Vagina (tissue), 2 donors: ENCODE measurements at places on chromosomes 11 and 22. TPM values are rescaled to one million over a fixed set of nuclear protein-coding genes. Genes with fewer than 3 reads are reported as not detected.
A peak's percentile ranks its signal among the peaks of the same experiment; 100 is the strongest.

The NXPE2 gene
- not detected for total RNA-seq

DNA sequence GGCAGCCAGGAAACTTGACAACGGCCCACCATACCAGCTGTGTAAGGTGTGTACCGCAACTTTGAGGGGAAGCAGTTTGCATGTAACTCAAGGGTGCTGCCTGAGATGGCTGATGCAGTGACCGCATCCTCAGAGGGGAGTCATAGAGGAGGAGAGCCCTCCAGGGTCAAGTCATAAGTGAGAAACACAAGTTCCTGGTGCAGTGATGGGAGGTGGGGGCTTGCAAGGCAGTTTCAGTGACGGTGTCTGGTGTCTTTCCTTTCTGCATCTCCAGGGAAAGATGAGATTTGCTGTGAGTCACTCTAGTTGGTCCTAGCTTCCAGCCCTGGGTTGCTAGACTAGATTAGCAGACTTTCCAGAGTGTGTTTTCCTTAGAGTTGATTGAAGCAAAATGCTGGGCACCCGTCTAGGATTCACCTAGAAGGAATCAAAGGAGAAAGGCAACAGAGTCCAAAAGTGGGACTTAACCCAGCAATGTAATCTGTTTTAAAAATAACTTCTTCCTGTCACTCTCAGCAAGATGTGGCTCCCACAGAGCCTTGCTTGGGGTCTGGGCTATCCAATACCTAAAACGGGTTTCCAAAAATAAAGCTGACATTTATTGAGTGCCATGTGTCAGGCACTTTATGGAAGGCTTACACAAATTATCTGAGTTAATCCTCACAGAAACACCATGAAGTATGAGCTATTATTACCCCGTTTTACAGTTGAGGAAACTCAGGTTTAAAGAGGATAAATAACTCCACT is 265.4 kb upstream of the PLET1 start:
- DNase-seq: no peak

The OAF gene
- total RNA-seq: 56.7 TPM

The FAR1 gene
- 77.6 TPM for total RNA-seq

DNA sequence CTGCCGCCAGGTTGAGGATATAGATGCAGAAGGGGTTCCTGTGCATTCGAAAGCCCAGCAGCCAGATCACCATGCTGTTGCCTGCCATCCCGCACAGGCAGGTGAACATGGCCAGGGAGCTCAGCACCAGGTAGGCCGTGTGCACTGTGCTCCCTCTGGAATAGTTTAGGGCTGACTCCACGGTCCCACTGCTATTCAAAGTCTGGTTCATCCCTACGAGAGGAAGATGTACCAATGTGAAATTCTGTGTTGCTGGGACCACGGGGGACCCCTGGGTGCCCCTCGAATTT is at the start of gene MRGPRD:
MRGPRD (minus strand) TSS at position 211 of the 290 bp plus-strand sequence; CDS start at position 211, 0 bp downstream.
- no peak for DNase-seq

The PIH1D2 gene
- 1.5 TPM for total RNA-seq

DNA sequence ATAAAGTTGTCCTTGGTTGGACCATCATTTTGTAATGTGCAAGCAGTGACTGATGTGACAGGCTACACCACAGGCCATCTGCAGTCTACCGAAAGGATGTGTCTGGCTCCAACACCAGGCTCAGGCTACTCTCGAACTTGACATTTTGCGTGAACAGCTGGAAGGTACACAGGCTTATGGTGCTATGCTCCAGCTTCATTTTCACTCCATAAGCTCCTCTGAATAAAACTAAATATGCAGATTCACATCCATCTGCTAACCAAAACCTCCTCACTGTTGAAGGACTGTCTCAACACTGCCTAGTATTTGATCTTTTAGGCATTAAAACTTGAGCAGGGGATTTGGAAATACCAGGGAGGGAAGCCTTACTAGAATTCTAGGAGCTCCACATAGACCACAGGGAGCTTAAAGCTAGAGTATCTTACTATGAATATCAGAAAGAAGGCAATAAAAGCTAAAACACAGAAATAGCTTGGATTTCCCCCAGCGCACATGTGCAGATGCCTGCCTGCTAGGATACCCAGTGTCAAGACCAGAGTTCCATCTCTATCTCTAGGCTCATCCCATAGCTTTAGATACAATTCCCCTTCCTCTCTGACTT is 383.9 kb upstream of the FAT3 start:
- no peak for DNase-seq

DNA sequence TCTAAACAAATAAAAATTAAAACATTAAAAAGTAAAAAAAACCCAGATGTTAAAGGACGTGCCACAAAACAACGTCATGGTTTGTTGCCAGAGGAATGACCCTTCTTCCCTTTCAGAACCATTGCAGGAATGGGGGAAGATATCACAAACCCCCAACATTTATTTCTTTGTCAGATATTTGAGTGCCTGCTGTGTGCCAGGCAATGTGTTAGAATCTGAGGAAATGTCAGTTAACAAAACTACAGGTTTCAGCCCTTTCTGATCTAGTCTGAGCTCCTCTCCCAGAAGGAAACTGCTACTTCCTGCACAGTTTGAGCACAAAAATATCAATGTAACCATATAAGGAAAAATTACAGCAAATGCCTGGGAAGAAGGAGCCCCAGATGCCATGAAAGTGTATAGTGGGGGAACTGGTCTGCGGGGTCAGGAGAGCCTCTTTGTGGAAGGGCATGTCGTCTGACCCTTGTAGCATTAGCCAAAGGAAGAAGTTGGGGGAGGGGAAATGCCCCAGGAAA is 7.1 kb upstream of the NHERF4 start:
- no peak for DNase-seq

The MYEOV gene
- 13.3 TPM for total RNA-seq

- DNase-seq: no peak
These were observed 1.4 kb upstream of the PIWIL3 start for GRCh38 chr22:24775769-24776492.

DNA sequence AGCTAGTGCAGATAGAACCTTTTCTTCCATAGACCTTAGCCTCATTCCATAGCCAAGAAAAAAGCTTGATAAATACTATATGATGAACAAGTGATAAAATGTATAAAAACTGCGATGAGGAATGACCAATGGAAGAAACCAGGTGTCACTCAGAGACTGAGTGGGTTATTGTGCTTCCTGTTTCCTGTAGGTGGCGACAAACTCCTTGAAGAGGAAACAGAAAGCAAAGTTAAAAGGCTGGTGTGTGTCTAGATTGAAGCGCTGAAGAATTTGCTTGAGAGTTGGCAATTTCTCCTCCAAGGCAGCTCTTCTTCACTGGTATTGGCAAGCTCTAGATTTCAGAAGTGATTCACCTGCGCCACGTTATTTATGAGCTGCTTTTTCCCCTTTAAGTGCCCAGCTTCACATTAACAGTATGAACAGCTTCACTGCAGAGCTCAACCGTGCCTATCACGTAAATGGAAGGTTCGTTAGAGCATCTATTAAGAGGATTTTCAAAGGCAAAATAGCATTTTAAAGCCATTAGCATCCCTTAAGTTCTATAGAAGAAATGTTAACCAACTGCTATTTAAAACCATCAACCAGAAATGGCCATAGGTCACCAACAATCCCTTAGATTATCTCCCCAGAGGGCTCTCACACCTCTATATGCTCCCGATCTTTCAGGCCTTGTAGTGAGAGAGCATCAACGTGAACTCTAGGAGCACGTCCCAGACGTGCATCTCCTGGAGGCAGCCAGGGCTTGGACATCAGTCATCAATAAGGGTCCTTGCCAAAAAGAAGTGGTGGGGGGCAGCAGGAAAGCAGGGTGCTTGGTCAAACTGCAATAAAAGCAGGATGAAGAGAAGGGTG is 179.4 kb downstream of the CADM1 start:
- no peak for DNase-seq

The APOBEC3G gene
- 8.3 TPM for total RNA-seq

DNA sequence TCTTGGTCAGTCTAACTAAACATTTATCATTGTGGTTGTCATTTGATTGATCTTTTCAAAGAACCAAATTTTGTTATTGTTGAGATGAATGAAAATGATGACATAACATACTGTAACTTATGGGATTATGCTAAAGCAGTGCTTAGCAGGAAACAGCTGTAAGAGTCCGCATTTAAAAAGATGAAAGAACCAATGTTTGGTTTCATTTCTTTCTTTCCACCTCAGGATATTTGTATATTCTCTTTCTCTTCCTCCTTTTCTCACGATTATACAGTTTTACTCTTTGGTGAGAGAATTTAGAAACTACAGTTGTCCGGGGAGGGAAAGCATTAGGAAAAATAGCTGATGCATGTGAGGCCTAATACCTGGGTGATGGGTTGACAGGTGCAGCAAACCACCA is 23.1 kb downstream of the PIH1D2 start:
- DNase-seq: no peak

The LRRC74B gene
- total RNA-seq: not detected

- no peak for DNase-seq
These were observed 30.0 kb downstream of the PRR14L start for GRCh38 chr22:31719850-31720471.

The MS4A4E gene
- 1.7 TPM for total RNA-seq

The FGF19 gene
- not detected for total RNA-seq

- DNase-seq: no peak
These were observed 48.7 kb downstream of the LRRC32 start for GRCh38 chr11:76621868-76622267.

DNA sequence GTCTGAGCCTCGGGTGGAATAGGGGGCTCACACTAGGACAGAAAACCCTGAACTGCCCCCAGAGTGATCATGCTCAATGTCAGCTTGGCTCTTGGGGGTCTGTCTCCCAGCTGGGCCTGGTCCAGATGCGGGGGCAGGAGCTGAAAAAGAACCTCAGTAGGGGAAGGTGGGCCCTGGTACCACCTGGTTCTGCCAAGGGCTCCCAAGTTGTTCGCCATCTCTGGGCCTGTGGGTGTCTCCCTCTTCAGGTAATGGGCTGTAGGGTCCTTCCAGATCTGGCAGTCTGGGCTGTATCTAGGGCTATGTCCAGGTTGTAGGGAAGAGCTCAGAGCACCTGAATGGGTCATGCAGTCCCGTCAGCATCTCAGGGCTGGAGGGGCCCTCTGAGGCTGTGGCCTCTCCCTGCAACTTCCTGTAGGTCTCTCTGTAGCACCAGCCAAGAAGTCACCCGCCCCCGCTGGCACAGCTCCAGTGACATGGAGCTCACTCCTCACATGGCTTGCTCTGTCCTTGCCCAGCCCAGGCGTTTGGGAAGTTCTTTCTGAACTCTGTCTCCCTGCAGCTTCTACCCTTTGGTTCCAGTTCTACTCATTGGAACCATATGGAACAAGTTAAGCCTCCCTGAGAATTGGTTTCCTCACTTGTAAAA is 33.0 kb upstream of the SOX10 start:
- DNase-seq: no peak

GRCh38 chr11:82890936-82891335 is 9.3 kb downstream of the PRCP start:
- DNase-seq: no peak

GRCh38 chr11:127247261-127247851 is 246.8 kb upstream of the KIRREL3 start:
- no peak for DNase-seq

- DNase-seq: no peak
These were observed 17.9 kb upstream of the FGF19 start for GRCh38 chr11:69721745-69722144.

The ZNF215 gene
- 2.0 TPM for total RNA-seq

GRCh38 chr22:46592390-46592872 is 27.8 kb upstream of the GRAMD4 start:
- DNase-seq: no peak

GRCh38 chr11:60158636-60159035 is 24.2 kb downstream of the MS4A6A start:
- DNase-seq: no peak

The FAM83F gene
- 12.8 TPM for total RNA-seq

GRCh38 chr22:43800970-43801369 is 11.1 kb downstream of the EFCAB6 start:
- no peak for DNase-seq

GRCh38 chr11:15871904-15872626 is 484.3 kb downstream of the SOX6 start:
- peak; percentile 47 for DNase-seq
